Articular chondrocyte of knee joint (primary cell): ENCODE measurements at places on chromosomes 11 and 22. TPM values are rescaled to one million over a fixed set of nuclear protein-coding genes. Genes with fewer than 3 reads are reported as not detected.

Gene E2F8
- total RNA-seq = 0.52 and 1.1 TPM in 2 replicates

Gene NFAM1
- under 0.01 and 0.11 TPM in 2 replicates for total RNA-seq

Gene HEPN1
- total RNA-seq = not detected in 2 replicates

Gene GGTLC3
- total RNA-seq = not detected in 2 replicates

Gene ACR
- not detected in 2 replicates for total RNA-seq

Gene GRIK4
- total RNA-seq = 0.11 and 0.13 TPM in 2 replicates
